ENCODE measurements at places on chromosomes 12 and 14.

GRCh38 chr12:94712815-94713515 is 62.6 kb upstream of the TMCC3 start:
- DNase-seq, result no peak

DNA sequence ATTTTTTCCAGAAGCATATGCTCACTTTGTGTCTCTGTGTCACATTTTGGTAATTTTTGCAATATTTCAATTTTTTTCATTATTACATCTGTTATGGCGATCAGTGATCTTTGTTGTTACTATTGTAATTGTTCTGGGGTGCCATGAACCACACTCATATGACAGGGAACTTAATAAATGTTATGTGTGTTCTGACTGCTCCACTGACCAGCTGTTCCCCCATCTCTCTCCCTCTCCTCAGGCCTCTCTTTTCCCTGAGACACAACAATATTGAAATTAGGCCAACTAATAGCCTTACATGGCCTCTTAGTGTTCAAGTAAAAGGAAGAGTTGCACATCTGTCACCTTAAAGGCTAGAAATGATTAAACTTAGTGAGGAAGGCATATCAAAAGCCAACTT is 46.0 kb downstream of the SCN8A start:
- no peak for DNase-seq

DNA sequence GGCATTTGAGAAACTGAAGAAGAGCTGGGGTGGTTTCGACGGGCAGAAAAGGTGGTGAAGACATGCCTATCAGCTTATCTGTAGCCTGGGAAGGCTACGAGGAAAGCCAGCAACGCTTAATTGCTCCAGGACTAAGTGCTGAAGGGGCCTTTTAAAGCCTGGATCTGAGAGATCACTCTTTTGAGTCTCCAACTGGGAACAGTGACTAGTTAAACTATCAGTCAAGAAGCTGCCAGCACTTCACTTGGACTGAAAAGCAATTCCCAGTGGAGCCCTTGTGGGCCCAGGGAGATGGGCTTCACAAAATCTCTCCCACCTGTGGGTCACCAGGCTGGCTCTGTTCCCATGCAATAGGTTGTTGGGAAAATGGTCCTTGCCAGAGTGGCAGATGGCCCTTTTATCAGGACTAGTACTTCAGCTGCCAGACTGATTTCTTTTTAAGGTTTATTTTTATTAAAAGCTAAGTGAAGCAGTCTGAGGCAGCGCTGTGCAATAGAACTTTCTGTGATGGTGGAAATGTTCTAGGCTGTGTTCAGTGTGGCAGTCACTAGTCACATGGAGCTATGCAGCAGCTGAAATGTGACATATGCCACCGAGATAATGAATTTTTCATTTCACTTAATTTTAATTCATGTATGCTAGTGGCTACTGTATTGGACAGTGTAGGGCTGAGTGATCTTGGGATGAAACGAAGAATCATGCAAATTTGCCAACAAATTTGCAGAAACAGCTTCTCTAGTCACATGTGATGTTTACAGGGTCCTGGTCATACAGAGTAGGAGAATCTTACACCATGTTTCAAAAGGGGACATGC is 276.8 kb downstream of the PCNX1 start:
- no peak for DNase-seq

DNA sequence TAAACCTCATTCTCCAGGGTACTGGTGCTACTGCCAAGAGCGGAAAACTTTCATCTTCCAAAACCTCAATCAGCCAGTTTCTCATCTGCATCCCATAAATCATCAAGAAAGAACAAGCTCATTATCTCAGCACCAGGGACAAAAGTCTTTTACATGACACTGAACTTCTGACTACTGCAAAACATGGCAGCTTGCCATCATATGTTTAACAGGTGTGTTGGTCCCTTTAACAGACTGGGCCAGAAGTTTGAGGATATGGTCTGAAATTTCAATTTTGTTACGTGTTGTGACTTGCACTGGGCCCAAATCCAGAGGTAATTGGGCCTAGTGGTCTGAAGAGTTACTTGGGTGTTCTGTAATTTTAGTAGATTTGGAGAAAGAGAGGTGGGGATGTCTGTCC is 305.4 kb upstream of the SEL1L start:
- no peak for DNase-seq

DNA sequence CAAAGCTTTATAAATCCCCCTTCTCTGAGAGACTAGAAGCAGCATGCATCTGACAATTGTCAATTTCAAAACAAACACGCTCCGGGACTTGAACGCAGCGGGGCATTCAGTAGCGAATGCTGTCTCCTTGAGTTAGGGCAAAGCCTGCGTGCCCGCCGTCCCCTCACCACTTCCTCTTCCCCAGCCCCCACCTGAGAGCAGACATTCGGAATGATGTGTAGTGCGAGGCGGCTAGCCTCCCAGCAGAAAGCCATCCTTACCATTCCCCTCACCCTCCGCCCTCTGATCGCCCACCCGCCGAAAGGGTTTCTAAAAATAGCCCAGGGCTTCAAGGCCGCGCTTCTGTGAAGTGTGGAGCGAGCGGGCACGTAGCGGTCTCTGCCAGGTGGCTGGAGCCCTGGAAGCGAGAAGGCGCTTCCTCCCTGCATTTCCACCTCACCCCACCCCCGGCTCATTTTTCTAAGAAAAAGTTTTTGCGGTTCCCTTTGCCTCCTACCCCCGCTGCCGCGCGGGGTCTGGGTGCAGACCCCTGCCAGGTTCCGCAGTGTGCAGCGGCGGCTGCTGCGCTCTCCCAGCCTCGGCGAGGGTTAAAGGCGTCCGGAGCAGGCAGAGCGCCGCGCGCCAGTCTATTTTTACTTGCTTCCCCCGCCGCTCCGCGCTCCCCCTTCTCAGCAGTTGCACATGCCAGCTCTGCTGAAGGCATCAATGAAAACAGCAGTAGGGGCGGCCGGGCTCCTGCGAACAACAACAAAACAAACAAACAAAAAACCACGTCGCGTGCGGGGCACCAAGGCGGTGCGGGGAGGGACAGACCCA is 2.2 kb downstream of the PRMT8 start:
- no peak for DNase-seq

DNA sequence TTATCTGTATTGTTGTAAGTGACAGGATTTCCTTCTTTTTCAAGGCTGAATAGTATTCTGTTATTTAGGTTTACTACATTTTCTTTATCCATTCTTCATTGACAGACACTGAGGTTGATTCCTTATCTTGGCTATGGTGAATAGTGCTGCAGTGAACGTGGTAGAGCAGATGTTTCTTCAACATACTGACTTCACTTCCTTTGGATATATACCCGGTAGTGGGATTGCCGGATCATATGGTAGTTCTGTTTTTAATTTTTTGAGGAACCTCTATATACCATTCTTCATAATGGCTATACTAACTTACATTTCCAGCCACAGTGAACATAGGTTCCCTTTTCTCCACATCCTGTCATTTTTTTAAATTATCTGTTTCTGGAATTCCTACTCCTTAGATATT is 21.8 kb downstream of the DERA start:
- no peak for DNase-seq

GRCh38 chr12:69701826-69702225 is 2.7 kb upstream of the BEST3 start:
- DNase-seq, result no peak

- no peak for DNase-seq
Observed at GRCh38 chr12:25497021-25497420, 56.1 kb downstream of the LMNTD1 start.

Data from smooth muscle cell of the brain vasculature (primary cell).